ENCODE measurements at places on chromosomes 2 and 18.

- DNase-seq = no peak
Measured at GRCh38 chr2:172673056-172673683, 62.5 kb upstream of the RAPGEF4 start.

DNA sequence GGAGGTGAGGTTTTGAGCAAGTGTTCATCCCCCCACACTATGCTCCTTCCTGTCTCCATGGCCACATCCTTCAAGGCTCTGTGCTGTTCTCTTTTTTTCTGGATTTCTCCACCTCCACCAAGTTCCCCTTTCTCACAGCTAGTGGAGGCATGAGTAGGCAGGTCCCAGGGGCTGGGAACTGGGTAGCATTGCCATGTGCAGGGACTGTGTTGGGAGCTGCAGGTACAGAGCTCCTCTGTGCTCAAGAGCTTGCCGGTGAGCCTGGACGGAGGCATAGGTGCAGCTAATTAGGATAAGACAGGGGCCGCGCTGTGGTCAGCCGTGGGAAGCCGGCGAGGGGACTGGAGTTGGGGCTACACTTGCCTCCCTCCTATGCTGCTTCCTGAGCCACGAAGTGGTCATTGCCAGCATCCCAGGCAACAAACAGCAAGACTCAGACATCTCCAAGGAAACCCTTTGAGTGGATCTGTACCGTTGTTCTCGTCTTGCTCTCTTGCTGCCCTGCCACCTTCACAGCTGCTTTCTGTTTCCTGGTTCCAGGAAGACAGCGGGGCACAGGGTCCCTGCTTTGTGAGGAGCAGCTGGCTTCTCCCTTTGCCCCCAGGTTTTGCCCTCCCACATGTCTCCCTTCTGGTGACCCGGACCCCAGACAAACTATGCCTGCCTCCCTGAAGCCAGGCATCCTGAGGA is 36.9 kb downstream of the ATOH8 start:
- no peak for DNase-seq

GRCh38 chr2:70888923-70889715 is 46.6 kb upstream of the ATP6V1B1 start:
- DNase-seq = no peak

DNA sequence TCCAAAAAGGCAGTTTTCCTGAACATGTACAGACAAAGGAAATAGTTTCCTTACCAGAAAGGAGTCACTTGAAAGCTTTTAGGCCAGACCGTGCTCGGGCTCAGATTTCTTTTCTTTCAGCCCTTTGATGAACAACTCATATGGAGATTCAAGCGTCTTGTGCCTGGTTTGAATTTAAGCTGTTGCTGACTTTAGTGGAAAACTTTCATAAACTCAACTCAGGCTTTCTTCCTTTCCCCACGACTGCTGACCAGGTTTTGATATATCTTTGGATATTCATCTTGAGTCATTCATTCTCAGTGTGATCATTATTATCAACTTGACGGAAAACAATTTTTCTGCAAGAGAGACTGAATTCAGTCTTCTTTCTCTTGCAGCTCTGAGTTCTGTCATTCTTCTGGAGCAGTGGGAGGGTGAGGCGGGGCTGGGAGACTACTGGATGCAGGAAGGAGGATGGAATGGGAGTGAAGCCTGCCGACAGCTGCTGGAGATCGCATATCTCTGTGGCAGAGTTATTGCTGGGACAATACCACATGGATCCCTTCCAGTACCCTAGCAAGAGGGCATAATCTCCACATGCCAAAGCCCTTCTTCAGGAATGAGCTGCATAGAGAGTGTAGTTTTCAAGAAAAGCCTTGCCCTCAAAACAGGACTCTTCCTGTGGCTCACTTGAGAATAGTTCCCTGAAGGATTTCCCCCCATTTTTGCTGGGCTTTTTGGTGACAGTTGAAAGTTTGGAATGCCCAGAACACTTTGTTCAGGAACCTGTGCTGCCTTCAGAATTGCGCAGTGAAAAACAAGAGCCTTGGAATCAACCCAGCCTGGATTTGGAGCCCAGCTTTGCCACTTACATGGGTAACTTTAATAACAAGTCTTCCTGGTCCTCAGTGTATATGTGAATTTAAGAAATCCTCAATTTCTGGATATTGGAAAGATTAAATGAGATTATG is 364.4 kb downstream of the ZNF521 start:
- DNase-seq = peak; percentile 36

DNA sequence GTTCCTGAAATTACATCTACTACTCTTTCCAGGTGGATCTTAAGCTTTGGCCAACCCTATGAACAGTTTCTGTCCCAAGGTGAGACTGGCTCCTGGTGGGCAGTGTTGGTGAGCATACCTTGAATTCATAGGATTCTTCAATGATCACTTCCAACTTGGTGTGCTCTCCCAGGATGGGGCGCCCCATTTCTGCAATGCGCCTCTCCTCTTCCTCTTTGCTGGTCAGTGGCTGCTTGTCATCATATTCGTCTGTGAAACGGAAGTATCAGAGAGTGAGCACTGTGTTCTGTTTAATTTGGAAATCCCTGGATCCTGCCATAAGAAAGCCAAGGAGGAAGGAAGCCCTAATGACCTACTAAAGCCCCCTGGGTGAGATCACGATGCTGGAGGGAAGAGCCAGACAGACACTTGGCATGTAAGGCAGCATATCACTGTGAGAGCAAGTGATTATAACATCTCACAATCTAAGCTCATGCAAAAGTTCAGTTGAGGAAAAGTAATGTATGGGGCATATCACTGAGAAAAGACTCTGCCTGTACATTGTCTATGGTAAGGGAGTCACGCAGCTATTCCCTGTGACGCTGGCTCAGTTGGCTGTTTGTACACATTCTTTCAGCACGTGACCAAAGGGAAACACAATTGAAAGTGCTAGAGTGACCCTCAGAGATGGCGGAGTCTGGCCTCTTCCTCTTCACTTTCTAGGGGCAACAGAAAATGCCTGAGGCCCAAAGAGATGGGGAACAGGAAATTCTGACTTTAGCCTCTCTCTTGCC is 287.0 kb downstream of the SLC8A1 start:
- no peak for DNase-seq

All from AG08395 (cell line).